ENCODE measurements at places on chromosomes 12 and 14.
A peak's percentile ranks its signal among the peaks of the same experiment; 100 is the strongest.

DNA sequence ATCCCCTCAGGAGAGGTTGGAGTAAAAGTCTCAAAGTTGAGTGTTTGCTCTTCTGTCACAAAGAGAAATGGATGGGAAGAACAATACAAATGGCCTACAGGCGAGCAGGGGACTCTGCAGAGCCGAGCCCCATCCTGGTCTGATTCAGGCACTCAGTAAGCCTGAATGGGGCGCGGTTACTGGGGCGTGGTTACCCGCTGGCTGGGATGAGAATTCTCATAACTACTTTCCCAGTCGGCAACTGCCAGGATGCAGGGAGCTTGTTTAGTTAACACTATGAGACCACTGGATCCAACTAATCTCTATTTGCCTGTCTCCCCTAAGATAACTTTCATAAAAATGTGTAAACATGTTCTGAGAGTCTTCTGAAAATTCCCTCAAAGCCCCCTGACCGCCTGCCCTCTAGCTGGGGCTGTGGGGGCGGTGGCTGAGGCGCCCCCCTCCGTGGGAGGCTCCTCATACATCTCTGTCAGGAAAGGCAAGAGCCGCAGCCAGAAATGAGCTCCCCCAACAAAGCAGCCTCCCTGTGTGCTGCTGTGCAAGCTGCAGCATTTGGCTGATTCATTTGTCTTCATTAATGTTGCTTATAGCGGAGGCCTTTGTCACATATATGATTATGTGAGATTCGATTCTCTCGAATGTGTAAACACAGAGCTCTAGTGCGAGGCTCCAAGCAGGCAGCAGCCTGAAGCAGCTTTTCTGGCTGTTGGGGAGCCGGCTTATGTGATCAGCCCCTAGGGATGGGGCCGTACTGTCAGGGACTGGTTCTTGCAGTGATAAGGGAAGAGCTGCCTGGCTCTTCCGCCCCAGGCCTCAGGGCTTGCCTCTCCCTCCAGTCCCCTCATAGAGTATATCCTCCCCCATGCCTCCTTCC, 126.1 kb upstream of the ARHGAP5 start:
- peak; percentile 76 for ATAC-seq

- no peak for ATAC-seq
Measured at GRCh38 chr12:26080911-26081310, 43.9 kb downstream of the BHLHE41 start.

DNA sequence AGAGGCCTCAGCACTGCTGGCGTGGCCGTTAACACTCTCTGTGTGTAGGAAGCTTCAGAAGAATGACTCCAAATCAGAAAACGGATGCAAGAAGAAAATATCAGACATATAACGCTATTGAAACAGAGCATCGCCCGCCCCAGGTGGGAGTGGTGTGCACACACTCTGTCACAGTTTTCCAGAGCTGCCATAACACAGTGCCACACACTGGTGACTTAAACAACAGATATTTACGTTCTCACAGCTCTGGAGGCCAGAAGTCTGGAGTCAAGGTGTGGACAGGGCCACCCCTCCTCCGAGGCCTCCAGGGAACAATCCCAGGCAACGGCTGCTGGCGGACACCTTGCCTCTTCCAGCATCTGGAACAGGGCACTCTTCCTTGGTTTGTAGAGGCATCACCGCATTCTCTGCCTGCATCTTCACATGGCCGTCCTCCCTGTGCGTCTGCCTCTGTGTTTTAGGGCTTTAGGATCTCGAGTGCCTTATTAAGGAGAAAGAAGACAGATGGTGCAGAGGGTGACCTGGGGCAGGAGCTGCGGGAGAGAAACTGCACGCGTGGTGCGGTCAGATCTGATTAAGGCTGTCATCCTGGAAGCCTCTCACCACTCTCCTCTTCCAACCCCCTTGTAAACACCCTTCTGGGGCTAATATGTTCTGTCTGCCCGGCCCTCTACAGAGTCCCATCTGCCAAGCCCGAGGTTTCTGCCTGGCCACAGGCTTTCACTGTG, 141.0 kb downstream of the SLC15A4 start:
- no peak for ATAC-seq

DNA sequence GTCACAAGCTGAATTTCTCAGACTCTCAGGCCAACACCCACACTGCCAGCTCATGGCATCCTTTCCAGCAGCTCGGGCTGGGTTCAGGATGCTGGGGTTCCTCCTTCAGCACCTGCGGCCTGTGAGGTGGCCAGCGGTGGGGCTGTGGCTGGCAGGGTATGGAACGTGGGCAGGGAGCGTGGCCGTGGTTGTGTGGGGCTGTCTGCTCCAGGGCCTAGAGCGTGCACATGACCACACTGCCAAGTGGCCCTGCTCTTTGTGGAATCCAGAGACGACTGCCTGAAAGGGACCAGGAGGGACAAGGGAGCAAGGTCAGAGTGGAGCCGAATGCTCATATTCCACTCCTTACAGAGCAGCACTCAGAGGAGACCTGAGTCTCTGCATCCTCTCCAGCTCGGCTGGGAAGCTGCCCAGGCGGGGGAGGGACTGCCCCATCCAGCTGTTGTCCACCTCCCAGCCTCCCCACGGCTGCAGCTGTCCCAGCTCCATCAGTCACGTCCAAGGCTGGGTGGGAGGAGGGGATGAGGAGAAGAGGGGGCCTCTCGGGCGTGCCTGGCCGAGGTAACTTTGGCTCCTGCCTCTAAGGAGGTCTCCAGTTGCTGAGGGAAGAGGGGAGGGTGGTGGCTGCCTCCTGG, 71.3 kb downstream of the TSPAN9 start:
- peak; percentile 62 for ATAC-seq

DNA sequence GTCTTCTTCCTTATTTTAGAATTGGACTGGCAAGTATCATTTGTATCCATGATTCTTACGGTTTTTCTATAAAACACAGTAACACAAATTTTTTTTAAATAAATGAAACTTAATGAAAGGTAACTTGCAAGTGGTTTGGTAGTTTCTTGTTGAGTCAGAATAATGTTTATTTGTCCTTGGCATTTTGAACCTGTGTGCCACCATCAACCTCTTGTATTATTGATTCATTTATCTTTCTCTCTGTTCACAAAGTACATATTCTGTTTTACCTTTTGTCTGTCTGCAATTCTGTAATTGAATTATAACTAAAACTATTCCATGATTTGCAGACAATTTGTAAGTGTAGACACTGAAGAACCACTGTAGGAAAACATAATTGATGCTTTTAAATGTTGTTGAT, 54.7 kb downstream of the MIPOL1 start:
- ATAC-seq, result no peak

GRCh38 chr12:2389079-2389790, 336.4 kb downstream of the CACNA1C start:
- ATAC-seq, result no peak
